ENCODE measurements at places on chromosomes 2 and 18.

- no peak for DNase-seq
These were observed 55.6 kb downstream of the ACAA2 start for GRCh38 chr18:49757513-49758262.

- DNase-seq = no peak
These were observed 641 bp downstream of the MAPRE3 start for GRCh38 chr2:26970928-26971627.

DNA sequence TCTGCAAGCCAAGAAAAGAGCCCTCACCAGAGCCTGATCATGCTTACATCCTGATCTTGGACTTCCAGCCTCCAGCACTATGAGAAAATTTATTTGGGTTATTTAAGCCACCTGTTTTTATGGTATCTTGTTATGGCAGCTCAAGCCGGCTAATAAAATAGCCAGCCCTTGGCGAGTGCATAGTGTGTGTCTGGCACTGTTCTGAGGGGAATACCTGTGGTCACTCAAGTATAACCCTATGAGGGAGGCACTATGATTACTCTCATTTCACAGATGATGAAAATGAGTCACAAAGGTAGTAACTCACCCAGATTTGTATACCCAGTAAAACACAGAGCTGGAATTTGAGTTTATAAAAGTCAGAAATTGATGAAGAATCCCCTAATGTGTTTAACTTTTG is 556.9 kb upstream of the SETBP1 start:
- DNase-seq = no peak

- no peak for DNase-seq
These were observed 22.8 kb downstream of the EHD3 start for GRCh38 chr2:31256611-31257382.

DNA sequence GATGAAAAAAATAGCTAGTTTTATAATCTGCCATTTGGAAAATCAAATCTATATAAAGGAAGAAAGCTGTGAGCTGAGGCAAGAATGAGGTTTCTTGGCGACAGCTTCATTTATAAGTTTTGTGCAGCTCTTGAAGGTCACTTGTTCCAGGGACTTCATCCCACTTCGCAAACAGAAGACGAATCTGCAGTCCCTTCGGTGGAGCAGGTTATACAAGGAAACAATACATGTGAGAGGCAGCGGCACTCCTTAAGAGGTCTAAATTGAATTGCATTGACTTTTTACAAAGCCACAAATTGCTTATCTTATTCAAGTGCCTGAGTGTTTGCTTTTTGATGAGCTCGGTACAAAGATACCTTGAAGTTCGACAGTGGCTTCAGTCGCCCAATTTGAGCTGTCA is 72.2 kb downstream of the C1QL2 start:
- no peak for DNase-seq

DNA sequence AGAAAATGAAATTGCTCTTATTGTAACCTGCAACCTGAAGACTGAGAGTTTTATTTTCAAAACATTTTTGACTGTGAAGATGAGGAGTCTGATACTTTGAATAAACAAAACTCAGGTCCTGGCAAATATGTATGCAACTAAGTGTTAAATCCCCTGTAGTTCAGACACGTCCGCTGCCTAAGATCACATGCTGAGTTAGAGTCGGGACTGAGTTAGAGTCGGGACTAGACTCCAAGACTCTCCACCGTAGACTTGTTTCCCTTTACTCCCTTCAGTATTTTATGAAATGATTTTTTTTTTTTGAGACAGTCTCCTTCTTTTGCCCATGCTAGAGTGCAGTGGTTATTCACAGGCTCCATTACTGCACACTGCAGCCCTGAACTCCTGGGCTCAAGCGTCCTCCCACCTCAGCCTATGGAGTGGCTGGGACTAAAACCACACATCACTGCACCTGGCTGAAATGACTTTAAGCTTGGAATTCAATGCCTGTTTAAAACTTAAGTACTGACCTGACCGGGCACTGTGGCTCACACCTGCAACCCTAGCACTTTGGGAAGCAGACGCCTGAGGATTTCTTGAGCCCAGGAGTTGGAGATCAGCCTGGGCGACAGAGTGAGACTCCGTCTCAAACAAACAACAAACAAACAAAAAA is 28.0 kb upstream of the PMAIP1 start:
- DNase-seq = no peak

- DNase-seq = peak; percentile 43
These were observed 722 bp downstream of the APOB start for GRCh38 chr2:21042958-21043743.

DNA sequence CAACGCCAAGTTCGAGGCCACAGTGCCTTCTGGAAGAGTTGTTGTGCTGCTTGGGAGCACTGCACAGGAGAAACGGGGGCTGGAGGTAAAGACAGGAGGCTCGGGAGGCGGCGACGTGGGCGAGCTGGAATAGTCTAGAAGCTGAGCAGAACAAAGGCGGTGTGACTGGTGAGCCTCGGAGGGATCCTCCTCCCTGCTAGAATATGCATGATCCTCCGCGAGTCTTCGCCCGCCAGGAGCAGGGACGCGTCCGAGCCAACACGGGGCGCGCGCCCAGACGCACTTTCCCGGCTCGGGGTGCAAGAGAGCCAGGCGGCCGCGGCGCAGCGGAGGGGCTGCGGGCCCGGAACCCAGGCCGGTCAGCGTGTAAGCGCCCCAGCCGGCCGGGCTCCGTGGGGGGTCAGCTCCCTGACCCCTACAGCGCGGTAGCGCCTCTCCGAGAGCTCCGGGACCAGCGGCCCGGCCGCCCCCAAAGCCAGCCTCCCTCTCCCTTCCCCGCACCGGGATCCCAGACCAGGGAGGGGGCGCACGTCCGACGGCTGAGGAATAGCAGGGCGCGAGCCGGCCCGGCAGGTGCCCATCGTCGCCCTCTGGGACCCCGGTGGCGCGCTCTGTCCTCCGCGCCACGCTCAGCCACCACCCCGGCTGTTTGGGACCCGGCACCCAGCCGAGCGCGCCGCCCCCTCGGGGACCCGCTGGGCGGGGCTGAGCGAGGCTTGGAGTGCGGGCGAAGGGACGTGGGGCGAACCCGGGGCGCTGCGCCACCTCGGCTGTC is 62.5 kb downstream of the GNAL start:
- no peak for DNase-seq

- DNase-seq = no peak
These were observed 135.5 kb upstream of the CXCR4 start for GRCh38 chr2:136253288-136254004.

DNA sequence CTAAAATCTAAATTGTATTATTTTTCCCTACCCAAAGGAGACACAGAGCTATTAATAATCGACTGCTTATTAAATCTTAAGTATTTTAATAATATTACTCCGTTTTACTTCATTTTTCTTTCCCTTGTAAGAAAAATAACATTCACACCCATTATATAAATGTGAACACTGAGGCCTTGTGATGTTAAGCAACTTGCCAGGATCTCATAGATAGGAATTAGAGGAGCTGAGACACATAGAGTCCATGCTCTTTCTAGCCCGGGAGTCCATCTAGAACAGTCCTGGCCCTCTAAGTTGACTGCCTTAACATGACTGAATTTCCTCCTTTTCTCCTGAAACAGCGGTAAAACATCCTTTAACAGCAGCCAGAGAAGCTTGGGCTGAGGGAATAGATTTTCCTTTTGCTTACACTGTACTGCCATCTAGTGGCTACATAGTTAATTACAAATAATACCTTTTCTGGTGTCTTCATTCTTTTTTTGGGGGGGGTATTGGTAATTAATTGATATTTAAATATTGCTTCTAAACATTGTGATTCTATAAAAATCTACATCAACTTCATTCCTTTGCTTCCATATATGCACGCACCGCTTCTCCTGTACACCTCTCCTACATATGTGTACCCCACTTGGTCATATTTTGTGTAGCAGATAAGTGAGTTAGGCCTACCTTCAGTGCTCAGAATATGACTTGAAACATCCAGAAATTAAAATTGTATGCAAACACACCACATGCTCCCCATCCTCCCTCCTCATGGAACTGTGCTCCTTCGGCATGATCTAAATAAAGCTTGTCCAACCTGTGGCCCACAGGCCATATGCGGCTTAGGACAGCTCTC is 125.8 kb upstream of the HNMT start:
- DNase-seq = no peak

GRCh38 chr18:71831039-71831438 is 713.1 kb downstream of the CBLN2 start:
- no peak for DNase-seq

DNA sequence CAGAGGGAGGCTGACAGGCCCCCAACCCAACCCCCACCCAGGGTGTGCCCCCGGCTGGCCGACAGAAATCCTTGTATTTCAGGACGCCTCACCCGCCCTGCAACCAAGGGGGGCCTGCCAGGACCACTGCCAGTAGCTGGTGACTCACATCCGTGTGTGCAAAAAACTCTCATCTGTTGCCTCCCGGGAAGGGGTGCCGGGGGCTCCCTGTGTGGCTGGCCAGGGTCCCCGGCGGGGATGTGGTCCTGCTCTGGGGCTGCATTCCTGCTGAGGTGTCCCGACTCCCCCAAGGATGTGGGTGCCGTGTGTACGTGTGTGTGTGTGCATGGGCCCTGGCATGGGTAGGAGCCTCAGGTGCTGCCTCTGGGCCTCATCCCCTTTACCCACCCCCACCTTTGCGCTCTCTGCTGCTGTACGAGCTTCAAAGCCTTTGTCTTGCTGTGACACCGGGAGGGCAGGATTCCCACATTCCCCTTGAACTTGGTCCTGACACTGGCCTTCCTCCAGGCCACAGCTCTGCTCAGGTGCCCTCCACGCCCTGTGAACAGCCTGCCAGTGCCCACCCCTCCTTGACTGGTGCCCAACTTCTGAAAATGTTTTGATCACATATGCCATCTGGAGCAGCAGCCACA is 226.3 kb upstream of the HDAC4 start:
- DNase-seq = no peak

GRCh38 chr2:144826105-144826504 is 306.2 kb upstream of the ZEB2 start:
- no peak for DNase-seq

DNA sequence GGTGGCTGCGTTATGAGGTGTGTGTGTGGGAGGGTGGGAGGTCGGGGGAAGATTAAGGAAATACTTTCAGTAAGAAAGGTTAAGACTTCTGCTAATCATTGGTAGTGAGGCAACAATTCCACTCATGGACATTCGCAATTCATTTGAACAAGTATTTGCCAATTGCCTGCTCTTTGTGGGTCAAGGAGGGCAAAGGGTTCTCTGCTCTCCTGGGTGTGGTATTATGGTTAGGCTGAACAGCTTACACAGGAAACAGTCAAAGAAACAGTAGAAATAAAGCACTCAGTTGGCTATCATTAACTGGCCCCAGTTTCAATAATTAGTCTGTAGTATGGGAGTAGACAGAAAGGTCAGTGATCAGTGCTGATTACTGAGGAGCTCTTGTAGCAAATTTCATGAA is 357.0 kb upstream of the FANCL start:
- DNase-seq = no peak

- no peak for DNase-seq
These were observed 162.6 kb downstream of the FMNL2 start for GRCh38 chr2:152497481-152498052.

DNA sequence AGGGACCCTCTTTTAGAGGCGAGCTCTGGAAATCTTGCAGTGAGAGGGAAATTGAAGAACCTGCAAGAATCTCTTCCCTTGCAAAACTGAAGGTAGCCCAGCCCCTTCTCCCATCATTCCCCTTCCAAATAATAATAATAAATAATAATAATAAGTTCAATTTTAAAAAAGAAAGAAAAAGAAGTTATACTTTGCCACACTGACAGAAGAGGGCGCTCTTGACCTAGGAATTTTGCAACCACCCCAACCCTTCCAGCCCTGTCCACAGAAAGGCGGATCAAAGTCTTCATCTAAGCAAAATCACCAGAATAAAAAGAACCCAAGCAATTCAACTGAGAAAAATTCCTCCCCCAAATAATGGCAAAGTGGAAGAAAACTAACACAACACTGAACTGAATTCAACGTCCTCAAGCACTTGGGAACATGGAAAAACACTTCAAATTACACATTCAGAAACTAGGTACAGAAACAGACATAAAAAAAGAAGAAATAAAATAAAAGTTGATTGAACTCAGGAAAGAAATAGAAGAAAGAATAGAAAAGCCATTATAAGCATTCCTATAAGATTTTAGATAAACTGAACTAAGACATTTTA is 98.9 kb upstream of the GLS start:
- peak; percentile 19 for DNase-seq

Measured in activated CD8-positive, alpha-beta memory T cell treated with anti-CD3 and anti-CD28 coated beads for 1 hour (primary cell).